ENCODE measurements at places on chromosomes 1 and 21. TPM values are rescaled to one million over a fixed set of nuclear protein-coding genes. Genes with fewer than 3 reads are reported as not detected.

ARHGAP30 gene
- not detected for total RNA-seq

SLC5A9 gene
- not detected for total RNA-seq

ALPL gene
- 0.19 TPM for total RNA-seq

SPRR4 gene
- not detected for total RNA-seq

UTS2 gene
- total RNA-seq = not detected

C1orf116 gene
- total RNA-seq = 0.17 TPM

RCAN3 gene
- 4.2 TPM for total RNA-seq

KCNA3 gene
- not detected for total RNA-seq

FMO1 gene
- total RNA-seq = not detected

TMEM201 gene
- 5.8 TPM for total RNA-seq

ACTL8 gene
- total RNA-seq = not detected

VAV3 gene
- 63.2 TPM for total RNA-seq

KLF17 gene
- total RNA-seq = not detected

SPATA1 gene
- total RNA-seq = 0.65 TPM

GSTM4 gene
- total RNA-seq = 1.5 TPM

IL22RA1 gene
- not detected for total RNA-seq

MIS18A gene
- 6.8 TPM for total RNA-seq

DR1 gene
- total RNA-seq = 24.2 TPM

PEAR1 gene
- total RNA-seq = 53.5 TPM
